ENCODE measurements at places on chromosomes 5 and 9.
A peak's percentile ranks its signal among the peaks of the same experiment; 100 is the strongest.

DNA sequence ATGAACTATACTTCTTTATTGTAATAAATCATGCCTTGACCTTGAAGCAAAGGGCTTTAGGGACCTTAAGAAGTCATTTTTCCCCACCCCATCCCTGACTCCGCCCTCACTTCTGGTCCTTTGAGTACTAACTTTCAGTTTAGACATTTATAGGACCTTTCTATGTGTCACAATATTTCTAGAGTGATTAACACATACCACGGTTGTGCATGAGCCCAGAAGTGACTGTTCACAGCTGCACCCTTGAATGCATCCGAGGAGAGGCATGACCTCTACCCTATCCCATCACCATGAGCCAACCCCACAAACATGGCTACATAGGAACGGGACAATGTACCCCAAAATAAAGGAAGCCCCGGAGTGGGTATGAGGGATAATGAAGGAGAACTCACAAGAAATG, 160.3 kb downstream of the HSD17B3 start:
- no peak for DNase-seq

DNA sequence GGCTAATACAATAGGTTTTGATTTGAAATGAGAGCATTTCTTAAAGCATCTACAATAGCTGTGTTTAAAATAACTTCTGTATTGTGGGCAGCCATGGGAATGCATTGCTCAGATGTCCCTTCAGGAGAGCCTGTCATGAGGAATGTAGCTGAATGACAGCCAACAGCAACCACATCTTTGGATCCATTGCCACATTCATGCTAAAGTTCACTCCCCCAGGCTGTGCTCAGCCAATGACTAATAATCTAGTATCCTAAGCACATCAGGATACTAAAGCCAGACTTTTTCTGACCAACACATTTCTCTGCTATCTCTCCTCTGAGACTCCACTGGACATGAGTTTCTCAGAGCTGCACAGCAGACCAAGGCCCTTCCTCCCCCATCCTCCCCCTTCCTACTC, 45.5 kb downstream of the HTR1A start:
- no peak for DNase-seq

DNA sequence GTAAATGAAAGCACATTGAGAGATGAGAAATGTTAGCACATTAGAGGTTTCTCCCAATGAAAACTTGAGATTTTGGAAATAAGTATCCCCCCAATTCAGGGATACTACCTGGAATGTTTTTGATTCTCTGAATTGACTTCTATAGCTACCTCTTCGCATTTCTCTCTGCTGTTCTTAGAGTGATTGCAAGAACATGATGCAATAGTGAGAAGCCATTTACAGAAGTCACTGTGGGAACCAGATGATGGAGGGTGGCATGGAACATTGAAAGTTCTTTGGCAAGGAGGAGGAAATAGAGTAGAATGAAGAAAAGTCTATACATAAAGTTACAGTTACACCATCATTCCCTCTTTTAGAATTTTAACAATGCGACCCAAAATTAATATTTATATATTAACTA, 9.2 kb downstream of the NPR3 start:
- DNase-seq, result no peak

DNA sequence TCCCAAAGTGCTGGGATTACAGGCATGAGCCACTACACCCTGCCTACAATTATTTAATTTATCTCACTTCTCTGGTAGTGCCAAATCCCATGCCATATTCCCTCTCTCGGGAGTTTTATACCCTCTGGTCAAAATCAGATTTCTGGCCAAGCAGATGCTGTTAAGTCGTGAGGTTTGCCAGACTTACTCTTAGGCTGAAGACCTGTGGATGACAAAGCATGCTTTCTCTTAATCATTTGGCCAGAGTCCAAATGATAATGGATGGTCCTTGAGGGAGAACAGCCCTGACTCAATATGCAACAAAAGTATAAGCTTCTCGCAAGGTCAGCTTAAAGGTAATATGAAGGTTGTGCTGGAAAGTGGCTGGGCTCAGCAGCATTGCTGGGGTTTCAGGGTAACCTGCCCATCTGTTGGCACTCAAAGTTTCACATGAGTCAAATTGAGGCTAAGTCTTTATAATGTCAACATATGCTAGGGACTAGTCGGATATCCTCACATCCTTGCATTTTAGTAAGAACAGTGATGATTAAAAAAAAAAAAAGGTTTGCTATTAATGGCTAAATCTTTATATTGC, 280.1 kb downstream of the KIF4B start:
- DNase-seq, result no peak

DNA sequence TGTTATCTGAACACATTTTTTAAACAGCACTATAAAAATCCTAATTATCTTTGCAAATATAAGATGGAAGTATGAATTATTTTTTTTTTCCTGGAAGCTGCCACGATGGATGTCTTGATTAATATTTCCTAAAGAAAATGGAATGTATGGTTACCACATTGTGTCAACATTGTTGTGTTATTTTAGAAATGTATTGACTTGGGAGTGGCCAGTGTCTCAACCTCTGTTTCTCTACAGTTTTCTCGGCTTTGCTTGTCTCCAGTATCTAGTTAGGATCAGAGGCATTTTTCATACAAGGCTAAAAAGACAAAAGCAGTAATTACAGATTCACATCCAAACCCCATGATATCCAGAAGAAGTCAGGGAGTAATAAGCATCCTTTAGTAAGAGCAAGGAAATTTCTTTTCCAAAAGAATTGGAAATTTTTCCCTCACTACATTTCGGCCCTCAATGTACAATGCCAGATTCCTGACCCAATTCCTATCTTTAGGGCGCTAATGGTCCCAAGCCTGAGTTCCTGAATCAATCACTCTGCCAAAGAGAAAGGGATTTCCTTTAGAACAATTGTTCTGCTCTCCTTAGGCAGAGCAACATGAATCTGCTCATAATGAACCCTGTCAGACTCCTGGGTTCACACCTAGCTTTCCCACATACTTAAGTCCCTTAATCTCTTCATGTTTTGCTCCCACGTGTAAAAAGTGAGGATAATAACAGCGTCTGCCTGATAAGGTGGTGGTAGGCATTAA, 111.7 kb downstream of the EDIL3 start:
- DNase-seq, result no peak

DNA sequence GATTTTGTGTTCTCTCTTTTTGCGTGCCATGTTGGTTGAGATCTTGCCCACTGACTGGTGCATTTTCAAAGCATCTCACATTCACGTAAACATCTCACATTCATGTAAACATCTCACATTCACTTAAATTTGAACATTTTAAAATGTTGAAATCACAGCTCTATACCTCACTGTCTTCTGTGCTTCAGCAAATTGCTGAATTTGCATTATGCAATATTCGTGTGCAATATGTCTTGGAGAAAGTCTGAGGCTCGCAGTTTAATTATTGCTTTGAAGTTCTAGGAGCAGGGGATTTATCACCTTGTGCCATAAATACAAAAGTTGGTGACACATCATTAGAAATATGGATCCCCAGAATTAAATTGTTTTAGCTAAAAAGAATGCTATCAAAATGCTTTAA, 42.6 kb downstream of the TNFSF15 start:
- no peak for DNase-seq

- DNase-seq, result no peak
These were observed 150.4 kb downstream of the SNCAIP start for GRCh38 chr5:122462486-122462885.

GRCh38 chr5:111528056-111528455, 15.7 kb upstream of the STARD4 start:
- no peak for DNase-seq

DNA sequence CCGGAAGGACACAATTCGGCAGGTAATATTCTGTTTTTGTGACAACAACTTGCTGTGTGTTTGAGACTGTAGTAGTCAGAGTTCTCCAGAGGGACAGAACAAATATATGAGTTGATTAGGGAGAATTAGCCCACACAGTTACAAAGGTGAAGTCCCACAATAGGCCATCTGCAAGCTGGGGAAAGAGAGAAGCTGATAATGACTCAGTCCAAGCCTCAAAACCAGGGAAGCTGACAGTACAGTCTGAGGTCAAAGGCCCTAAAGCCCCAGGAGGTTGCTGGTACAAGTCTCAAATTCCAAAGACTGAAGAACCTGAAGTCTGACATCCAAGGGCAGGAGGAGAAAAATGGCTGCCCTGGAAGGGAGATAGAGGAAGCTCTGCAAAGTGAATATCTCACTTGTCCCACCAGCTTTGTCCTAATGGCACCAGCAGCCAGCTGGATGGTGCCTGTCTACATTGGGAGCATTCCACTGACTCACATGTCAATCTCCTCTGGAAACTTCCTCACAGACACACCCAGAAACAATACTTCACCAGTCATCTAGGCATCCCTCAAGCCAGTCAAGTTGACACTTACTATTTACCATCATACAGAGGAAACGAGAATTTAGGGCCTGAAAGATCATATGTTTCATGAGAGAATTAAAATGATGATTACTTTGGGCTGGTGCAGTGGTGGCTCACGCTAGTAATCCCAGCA, 36.3 kb upstream of the CTXN3 start:
- no peak for DNase-seq

DNA sequence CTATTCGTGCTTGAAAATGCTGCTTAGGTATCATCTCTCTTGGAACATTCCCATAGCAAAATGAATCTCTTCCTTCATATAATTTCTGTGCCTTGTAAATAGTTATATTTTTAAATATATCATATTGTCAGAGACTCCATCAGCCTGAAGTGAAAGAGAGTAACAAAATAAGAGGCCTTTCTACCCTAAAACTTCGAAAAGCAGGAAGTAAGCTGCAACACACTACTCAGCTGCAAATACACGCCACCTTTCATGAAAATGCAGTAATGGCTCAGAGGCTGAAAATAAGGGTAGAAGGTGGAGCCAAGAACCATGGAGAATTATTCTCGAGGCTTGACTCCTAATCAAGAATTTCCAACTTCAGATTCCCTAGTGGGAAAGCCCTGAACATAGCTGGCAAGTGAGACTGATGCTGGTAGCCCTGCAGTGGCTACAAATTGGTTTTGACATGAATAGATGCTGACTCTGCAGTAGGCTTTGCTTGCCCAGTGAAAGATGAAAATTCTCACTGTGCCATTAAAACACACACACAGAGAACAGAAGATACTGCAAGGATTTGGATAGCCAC, 30.2 kb upstream of the PTGER4 start:
- peak; percentile 30 for DNase-seq

- no peak for DNase-seq
These were observed 11.9 kb downstream of the FGFR4 start for GRCh38 chr5:177098470-177099141.

- DNase-seq, result no peak
These were observed 144.9 kb downstream of the GOLPH3 start for GRCh38 chr5:32029261-32029660.

DNA sequence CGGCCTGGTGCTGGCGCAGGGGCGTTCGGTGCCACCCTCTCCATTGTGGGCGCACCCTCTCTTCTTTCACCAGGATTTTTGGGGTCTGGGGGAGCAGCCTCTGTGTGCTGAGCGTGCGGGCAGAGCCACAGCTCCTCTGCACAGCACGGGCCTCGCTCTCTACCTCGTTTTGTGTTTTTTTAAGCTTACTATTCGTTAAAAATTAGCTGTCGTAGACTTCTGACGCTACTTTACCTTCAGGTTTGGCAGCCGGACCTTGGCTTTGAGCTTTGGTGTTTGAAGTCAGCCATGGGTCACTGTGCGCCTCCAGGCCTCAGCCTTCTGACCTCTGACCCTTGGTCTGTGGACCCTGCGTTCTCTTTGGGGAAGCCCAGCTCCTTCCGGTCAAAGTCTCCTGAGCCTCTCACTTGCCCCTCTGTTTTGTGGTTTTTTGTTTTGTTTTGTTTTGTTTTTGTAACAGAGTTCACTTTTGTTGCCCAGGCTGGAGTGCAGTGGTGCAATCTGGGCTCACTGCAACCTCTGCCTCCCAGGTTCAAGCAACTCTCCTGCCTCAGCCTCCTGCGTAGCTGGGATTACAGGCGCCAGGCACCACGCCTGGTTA, 88.2 kb upstream of the CACNA1B start:
- no peak for DNase-seq

DNA sequence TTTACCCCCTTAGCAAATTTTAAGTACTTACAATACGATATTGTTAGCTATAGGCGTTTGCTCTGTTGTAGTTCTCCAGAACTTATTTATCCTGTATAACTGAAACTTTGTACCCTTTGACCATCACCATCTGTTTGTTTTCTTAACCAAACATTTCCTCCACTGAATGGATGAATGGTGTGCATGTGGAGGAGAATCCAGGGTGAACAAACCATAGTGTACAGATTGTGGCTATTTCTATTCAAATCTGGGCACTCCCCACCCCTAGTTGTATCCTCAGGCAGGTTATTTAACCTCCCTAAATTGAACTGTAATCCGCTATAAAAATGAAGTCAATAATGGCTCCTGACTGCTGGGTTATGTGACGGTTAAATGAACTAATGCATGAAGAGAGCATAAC, 21.4 kb upstream of the HAPLN1 start:
- DNase-seq, result no peak

DNA sequence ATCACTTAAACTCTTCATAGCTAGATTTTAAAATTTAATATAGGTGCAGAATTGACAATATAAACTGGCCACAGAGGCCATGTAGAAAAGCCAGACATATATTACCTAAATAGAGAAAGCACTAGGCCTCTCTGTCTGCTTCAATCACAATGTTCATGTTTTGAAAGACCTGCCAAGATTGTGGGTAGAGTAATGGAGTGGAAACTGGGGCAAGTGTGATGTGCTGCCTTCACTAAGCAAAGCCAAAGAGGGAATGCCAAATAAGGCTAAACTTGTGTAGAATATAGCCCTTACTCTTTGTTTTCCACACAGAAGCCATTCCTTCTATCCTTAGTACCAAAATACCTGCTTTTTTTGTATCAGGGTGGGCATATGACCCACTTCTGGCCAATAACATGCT, 15.1 kb upstream of the ISOC1 start:
- DNase-seq, result no peak

- no peak for DNase-seq
These were observed 19.1 kb upstream of the JADE2 start for GRCh38 chr5:134506054-134507039.

DNA sequence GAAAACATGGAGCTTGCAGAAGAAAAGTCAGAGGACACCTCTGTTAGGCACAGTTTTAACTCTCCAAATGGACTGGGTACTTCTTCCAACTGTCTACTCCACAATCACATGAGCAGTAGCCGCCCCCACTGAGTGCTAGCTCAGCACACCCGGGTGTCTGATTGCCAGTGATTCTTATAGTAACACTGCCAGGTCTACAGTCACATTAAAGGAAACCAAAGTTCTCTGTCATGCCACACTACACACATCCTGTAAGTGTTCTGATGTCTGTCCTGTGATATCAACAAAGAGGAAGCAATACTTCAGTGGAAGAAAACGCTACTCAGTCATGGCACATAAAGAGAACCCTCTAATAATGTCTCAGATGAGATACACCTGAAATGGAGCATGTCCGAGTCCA, at the start of gene HAVCR2:
TSS of gene HAVCR2 (minus strand) at position 69 of the 400 bp plus-strand sequence. CDS start at position 8, 61 bp downstream.
- peak; percentile 47 for DNase-seq

Measured in CD4-positive, alpha-beta T cell treated with Interleukin-15 for 4 hours (primary cell).